Epithelial cell of proximal tubule (primary cell): ENCODE measurements at places on chromosomes 1 and 21.

DNA sequence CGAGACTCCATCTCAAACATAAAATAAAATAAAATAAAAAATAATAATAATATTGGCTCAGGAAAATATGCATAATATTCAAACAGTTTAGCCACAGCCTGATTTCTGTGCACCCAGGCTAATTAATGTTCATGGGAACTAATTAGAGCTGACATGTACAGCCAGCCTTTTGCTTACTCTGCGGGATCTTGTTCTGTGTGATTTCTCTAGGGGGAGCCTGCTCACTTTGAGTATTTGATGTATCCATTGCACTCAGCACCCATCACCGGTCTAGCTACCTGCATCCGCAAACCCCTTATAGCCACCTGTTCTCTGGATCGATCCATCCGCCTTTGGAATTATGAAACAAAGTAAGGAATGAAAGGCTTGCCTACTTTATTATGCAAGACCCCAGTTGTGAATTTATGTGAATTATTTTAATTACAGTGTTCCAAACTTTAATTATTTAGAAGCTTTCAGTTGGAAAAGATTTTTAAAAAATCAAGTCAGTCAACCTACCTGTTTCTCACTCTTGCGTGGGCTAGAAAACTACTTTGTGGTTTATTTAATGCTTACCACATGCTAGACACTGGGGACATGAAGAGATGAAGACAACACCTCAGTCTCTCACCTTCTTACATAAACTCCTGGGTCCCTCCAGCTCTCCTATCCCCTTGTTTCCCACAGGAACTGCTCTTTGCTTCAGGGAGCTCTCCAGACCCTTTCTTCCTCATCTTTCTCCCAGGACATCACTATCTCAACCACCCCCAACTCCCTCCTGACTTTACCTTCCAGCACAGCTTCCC lies 25.4 kb downstream of the CFAP57 start:
- no peak for DNase-seq

- no peak for DNase-seq
These were observed 87.6 kb downstream of the BCAR3 start for GRCh38 chr1:93593854-93594602.

DNA sequence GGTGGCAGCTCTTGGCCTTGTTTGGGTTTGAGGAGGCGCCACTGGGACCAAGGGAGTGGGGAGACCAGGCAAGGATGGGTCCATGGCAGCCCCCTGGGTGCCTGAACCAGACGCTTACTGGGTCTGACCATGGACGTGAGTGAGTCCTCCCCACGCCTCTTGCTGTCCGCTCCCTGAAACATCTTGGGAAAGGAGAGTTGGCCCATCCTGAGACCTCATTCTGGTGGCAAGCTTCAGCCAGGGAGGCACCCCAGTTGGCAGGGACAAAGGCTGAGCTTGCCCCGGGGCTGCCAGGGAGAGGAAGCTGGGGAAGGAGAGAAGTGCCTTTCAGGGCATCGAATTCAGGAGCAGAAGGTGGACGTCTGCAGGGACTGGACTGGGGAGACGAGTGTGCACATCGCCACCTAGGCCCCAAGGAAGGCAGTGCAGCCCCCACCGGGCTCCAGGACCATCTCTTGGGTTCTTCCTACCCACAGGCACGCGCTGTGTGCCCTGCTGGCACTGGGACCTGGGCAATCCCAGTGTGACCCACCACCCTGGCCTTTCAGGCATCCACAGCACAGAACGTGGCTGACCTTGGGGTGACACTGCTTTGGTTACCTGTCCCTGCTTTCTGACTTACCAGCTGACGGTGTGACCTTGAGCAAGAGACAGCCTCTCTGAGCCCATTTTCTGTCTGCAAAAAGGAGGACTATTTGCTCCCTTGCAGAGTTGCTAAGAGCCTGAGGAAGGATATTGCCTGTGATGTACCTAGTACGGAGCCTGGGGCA lies 132.9 kb upstream of the WNT4 start:
- DNase-seq, result no peak

DNA sequence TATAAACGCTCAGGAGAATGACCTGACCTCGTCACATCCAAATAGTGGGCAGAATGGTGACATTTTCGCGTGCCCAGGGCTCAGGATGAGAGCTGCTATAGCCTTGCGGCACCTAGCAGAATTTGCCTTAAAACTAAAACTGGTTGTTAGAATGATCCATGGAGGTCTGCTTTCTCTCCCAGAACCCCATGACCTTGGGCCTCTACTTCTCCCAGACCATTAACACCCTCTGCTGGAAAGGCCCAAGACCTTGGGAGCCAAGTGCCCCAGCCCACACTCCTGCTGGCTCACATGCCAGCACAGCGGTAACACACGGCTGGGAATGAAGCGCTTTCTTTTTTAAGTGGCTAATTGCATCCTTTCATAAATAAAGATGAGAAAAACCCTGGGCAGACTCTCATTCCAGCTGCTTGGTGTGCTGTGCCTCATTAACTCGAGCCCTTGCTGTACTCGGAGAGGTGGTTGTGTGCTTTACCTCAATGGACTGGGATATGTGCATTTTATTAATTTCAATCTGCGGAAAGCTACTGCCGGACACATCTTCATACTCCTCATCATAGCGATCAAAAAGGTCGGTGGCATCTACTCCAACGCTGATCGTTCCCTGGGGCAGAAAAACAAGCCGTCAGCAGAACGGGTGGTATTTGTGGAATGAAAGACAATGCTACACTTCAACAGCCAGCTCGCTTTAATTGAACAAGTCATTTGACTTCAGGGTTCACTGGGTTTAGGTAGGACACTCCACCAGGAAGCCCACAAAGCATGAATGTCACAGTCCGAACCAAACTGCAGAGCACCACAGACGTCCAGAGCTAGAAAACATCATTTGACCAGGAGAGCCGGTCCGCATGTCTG lies 29.0 kb downstream of the THAP3 start:
- DNase-seq, result peak; percentile 78

- DNase-seq, result no peak
These were observed 52.6 kb downstream of the TRABD2B start for GRCh38 chr1:47944561-47944960.

GRCh38 chr21:34813266-34813894 lies 144.6 kb downstream of the CLIC6 start:
- DNase-seq, result no peak
